ENCODE measurements at places on chromosomes 1 and 21.

GRCh38 chr1:240965581-240966091, 353.7 kb upstream of the GREM2 start:
- no peak for DNase-seq
- no peaks in the 10 kb centered on the region for H3K27me3 ChIP-seq
- H3K4me3 ChIP-seq, result no peak overlapping the region
- H3K36me3 ChIP-seq, result no peaks in the 10 kb centered on the region

DNA sequence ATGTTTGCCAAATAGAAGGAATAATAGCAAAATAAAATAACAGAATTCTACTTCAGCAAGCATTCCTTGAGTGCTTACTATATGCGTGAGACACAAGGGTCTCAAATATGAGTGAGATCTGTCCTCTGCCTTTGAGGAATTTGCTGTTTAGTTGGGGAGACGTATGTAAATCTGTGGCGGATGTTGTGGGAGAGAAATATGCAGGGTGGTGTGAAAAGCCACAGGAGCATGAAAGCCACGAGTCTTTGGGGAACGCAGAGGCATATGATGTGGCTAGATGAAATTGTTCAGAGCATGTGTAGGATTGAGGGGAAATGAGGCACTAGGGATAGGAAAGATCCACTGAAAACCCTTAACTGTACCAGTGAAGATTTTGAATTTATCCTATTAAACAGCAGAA, 244.4 kb downstream of the PBX1 start:
- no peaks in the 10 kb centered on the region for H3K36me3 ChIP-seq
- no peak overlapping the region for H3K27ac ChIP-seq
- H3K4me1 ChIP-seq, result no peaks in the 10 kb centered on the region
- DNase-seq, result no peak
- no peak overlapping the region for H3K4me3 ChIP-seq

DNA sequence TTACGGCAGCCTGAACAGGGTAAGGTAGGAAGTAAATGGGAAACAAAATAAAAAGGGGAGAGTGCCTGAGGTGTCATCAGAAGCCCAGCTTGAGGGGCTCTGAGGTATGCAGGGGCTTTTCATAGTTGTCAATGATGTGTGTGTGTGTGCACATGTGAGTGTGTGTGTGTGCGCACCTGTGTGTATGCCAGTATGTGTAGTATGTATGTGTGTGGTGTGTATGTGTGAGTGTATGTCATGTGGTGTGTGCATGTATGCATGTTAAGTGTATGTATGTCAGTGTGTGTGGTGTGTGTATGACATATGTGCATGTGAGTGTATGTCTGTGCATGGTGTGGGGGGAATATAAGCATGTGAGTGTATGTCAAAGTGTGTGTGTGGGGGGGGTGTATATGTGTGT, 184.1 kb downstream of the DSCAM start:
- no peak overlapping the region for H3K4me3 ChIP-seq
- H3K4me1 ChIP-seq, result no peaks in the 10 kb centered on the region
- H3K27ac ChIP-seq, result no peak overlapping the region
- no peak for DNase-seq
- H3K36me3 ChIP-seq, result no peaks in the 10 kb centered on the region

DNA sequence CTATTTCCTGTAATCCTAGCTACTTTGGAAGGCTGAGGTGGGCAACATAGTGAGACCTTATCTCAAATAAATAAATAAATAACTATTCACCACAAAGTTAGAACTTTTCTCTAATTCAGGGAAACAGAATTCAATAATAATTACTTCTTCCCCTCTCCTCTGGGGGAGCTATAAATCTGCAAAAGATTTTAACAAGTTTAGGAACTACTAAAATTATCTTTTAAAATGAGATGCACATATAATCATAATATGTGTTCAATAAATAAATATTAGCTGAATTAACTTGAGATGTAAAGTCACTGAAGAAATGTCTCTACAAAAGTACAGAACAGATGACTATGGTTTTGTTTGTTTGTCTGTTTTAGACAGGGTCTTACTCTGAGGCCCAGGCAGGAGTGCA, 14.1 kb downstream of the WDR47 start:
- no peaks in the 10 kb centered on the region for H3K36me3 ChIP-seq
- no peak overlapping the region for H3K4me3 ChIP-seq
- no peaks in the 10 kb centered on the region for H3K27me3 ChIP-seq
- no peak for DNase-seq

DNA sequence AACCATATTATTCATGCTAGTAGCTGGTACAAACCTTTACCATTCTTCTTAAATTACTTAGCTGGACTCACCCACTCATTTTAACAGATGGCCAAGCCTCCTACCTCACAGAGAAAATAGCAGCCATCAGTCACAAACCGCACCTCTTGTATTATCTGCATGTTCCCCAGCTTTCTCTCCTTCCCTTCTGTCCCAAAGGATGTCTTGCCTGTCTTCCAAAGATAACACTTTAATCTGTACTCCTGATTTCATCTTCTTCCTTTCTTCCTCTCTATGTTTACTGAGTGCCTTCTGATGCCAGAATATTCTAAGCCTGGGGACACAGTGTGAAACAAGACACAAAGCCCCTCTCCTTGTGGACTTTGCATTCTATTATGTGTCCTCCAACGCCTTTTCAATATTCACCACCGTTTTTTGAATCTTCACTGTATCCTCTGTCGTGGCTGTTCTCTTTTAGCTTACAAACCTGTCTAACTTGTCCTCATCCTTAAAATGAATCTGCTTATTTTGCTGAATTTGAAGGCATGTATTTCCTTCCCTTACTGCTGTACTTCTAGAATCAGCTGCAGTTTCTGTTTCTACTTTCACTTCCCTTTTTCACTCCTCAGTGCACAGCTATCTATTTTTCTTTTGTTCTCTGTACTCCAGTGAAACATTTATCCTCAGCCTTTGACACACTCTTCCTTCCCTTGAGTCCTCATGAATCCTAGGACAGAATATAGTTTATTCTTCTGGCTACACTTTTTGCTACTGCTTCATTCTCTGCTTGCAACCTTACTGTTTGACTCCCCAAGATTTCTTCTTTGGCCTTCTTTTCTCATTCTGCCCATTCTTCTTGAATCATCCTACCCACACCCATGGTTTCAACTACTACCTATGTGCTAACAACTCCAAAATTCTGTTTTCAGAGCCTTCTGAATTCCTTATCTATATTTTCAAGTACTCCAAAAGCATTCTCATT, 216.9 kb upstream of the SAMSN1 start:
- H3K27ac ChIP-seq, result no peak overlapping the region
- no peaks in the 10 kb centered on the region for H3K27me3 ChIP-seq
- H3K4me1 ChIP-seq, result peaks cover 35% of the 10 kb centered on the region
- H3K4me3 ChIP-seq, result no peak overlapping the region
- no peaks in the 10 kb centered on the region for H3K36me3 ChIP-seq

- peak overlapping the region; percentile 73 for H3K27ac ChIP-seq
- H3K4me1 ChIP-seq, result peaks cover 67% of the 10 kb centered on the region
- H3K4me3 ChIP-seq, result peak overlapping the region; percentile 86
- H3K27me3 ChIP-seq, result no peaks in the 10 kb centered on the region
Observed at GRCh38 chr21:33206771-33207281, 22.9 kb upstream of the IFNAR2 start.

- H3K27me3 ChIP-seq, result no peaks in the 10 kb centered on the region
- no peaks in the 10 kb centered on the region for H3K36me3 ChIP-seq
- DNase-seq, result no peak
- H3K4me3 ChIP-seq, result no peak overlapping the region
- H3K4me1 ChIP-seq, result peaks cover 17% of the 10 kb centered on the region
Observed at GRCh38 chr1:107530543-107530942, 389.7 kb downstream of the NTNG1 start.

DNA sequence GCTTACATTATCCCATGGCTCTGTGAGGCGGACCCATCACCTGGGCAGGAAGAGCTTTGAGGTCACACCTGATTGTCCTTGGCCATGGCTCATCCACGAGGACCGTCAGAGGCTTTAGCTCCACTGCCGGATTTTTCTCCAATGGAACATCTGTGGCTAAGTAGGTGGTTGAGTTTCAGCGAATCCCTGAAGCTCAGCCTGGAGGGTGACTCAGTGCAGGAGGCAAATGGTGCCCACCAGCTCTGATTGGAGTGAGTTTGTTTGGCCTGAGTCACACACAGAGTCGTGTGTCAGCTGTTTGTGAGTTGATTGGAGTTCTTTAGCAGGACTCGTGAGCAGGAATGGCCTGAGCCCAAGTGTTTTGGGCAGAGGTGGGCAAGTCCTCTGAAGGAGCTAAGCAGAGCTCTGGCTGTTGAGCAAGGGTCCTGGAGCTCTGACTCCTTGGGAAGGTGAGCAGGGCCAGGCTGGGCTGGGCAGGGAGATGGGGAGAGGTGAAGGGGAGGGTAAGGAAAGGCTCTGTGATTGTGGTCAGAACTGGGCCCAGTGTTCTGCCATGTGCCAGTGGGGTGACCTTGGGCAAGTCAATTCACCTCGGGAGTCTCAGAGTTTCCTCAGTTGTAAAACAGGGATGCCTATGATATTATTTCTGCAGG, 2.0 kb downstream of the SLC6A17 start:
- peaks cover 6% of the 10 kb centered on the region for H3K36me3 ChIP-seq
- no peak for DNase-seq
- H3K4me1 ChIP-seq, result peaks cover 3% of the 10 kb centered on the region
- H3K4me3 ChIP-seq, result no peak overlapping the region
- peaks cover 60% of the 10 kb centered on the region for H3K27me3 ChIP-seq
- H3K27ac ChIP-seq, result no peak overlapping the region

DNA sequence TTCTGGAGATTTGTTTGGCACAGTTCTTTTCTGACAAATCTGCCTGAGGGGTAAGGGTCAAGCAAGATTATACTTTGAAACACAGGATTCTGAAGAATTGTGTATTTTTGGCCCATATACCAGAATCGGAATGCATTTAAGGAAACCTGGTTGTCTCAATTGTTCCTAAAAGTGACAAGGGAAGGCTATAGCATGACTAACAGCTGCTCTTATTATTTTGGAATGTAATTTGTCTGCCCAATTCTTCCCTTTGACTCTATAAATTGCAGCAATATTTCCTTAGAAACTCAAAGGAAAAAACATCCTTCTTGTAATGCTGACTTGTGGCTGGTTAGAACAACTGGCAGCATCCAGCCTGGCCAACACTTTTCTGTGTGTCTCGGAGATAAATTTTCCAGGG, 15.8 kb upstream of the VCAM1 start:
- H3K4me1 ChIP-seq, result no peaks in the 10 kb centered on the region
- no peaks in the 10 kb centered on the region for H3K36me3 ChIP-seq
- no peak overlapping the region for H3K4me3 ChIP-seq
- H3K27me3 ChIP-seq, result peaks cover 28% of the 10 kb centered on the region

GRCh38 chr1:58597076-58597475, 20.0 kb upstream of the TACSTD2 start:
- H3K4me3 ChIP-seq, result no peak overlapping the region
- H3K36me3 ChIP-seq, result peaks cover 5% of the 10 kb centered on the region
- H3K27ac ChIP-seq, result no peak overlapping the region
- peaks cover 47% of the 10 kb centered on the region for H3K27me3 ChIP-seq
- H3K4me1 ChIP-seq, result no peaks in the 10 kb centered on the region

- peaks cover 33% of the 10 kb centered on the region for H3K36me3 ChIP-seq
- no peaks in the 10 kb centered on the region for H3K4me1 ChIP-seq
- H3K27me3 ChIP-seq, result no peaks in the 10 kb centered on the region
- H3K4me3 ChIP-seq, result no peak overlapping the region
- no peak overlapping the region for H3K27ac ChIP-seq
Observed at GRCh38 chr1:161887730-161888287, 121.7 kb downstream of the ATF6 start.

DNA sequence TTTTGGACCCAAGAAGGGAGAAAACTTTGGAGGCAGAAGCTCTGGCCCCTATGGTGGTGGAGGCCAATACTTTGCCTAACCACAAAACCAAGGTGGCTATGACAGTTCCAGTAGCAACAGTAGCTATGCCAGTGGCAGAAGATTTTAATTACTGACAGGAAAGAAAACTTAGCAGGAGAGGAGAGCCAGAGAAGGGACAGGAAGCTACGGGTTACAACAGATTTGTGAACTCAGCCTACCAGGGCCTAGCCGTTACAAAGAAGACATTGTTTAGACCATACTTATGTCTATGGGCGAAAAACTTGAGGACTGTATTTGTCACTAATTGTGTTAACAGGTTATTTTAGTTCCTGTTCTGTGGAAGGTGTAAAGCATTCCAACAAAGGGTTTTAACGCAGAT, 10.4 kb upstream of the ACOT11 start:
- peaks cover 10% of the 10 kb centered on the region for H3K4me1 ChIP-seq
- H3K27ac ChIP-seq, result no peak overlapping the region
- DNase-seq, result no peak
- H3K27me3 ChIP-seq, result peaks cover 15% of the 10 kb centered on the region
- no peaks in the 10 kb centered on the region for H3K36me3 ChIP-seq

- H3K4me1 ChIP-seq, result peaks cover 4% of the 10 kb centered on the region
- no peak overlapping the region for H3K27ac ChIP-seq
- no peaks in the 10 kb centered on the region for H3K27me3 ChIP-seq
- peaks cover 28% of the 10 kb centered on the region for H3K36me3 ChIP-seq
- no peak for DNase-seq
Observed at GRCh38 chr1:213269829-213270228, 218.8 kb downstream of the RPS6KC1 start.

- no peak overlapping the region for H3K27ac ChIP-seq
- peaks cover 8% of the 10 kb centered on the region for H3K4me1 ChIP-seq
- no peaks in the 10 kb centered on the region for H3K27me3 ChIP-seq
- no peaks in the 10 kb centered on the region for H3K36me3 ChIP-seq
Observed at GRCh38 chr1:156538711-156539440, 33.5 kb downstream of the IQGAP3 start.

GRCh38 chr1:107132780-107133179, 8.1 kb upstream of the NTNG1 start:
- peaks cover 18% of the 10 kb centered on the region for H3K27me3 ChIP-seq
- no peak overlapping the region for H3K27ac ChIP-seq
- H3K36me3 ChIP-seq, result no peaks in the 10 kb centered on the region
- DNase-seq, result no peak
- no peaks in the 10 kb centered on the region for H3K4me1 ChIP-seq

- peaks cover 8% of the 10 kb centered on the region for H3K36me3 ChIP-seq
- DNase-seq, result no peak
- no peak overlapping the region for H3K4me3 ChIP-seq
Observed at GRCh38 chr1:23211955-23212354, 5.3 kb downstream of the HTR1D start.

- no peak for DNase-seq
- no peaks in the 10 kb centered on the region for H3K4me1 ChIP-seq
- no peaks in the 10 kb centered on the region for H3K36me3 ChIP-seq
Observed at GRCh38 chr1:33762962-33763361, 100.9 kb upstream of the HMGB4 start.

DNA sequence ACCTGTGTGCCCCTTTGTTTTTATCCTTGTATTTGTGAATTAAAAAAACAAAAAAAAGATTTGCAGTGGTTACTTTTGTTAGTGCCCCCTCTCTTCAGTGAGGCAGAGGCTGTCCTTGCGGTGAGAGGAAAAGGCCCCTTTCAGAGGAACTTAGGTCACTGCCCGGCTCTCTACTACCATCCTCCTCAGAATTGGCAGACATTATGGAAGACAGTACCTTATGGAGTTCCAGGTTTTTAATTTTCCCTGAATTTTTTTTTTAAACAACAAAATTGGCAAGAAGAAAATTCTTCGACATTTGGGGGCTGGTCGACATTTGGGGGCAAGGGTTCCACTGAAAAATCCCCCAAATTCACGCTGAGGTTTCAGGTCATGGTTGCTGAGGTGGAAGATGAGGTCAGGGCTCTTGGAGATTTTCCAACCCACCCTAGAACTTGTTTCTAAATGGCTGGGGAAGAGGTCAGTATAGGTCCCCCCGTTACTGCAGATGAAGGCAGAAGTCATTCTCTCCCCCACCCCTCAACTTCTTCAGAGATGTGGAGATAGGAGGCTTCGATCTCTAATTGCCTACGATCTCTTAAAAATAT, 5.3 kb downstream of the RXFP4 start:
- peaks cover 58% of the 10 kb centered on the region for H3K4me1 ChIP-seq
- no peak for DNase-seq
- no peaks in the 10 kb centered on the region for H3K36me3 ChIP-seq
- H3K4me3 ChIP-seq, result peak overlapping the region; percentile 68
- H3K27ac ChIP-seq, result peak overlapping the region; percentile 91

All from naive B cell (primary cell).